ENCODE measurements at places on chromosomes 7 and 10.

DNA sequence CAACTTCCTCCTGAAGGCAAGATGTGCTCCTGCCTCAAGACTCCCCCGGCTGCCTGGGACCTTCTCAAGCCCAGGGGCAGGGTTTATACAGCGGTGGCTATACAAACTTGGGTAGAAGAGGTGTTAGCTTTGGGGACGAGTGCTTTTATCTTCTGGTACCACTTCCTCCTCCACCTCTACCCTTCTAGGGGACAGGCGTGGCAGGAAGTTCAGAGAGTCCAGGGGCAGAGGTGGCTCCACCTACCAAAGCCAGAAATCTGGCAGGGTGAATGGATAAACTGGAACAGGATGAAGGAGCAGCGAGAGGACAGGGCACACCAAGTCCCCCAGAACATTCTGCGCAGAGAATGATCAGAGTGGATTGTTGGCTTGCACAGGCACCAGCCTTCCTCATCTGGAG lies 24.0 kb upstream of the TM9SF3 start:
- no peak for DNase-seq

GRCh38 chr7:25711940-25712339 lies 440.1 kb upstream of the NFE2L3 start:
- DNase-seq: no peak

DNA sequence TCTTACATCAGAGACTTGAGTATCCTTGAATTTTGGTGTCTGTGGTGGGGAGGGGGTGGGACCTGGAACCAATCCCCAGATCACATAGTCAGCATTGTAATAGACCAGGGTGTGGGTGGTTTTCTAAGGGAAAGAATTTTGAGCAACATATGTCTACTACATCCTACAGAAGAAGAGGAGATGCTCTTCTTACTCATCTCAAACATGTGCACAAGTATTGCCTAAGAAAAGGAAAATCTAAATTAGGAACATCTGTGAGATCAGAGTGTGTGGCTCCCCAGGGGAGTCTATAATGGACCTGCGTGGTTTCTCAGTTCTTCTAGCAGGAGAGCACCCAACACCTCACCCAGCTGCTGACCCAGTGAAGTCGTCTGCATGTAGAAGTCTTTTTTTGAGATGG lies 148.8 kb downstream of the CCDC3 start:
- no peak for DNase-seq

DNA sequence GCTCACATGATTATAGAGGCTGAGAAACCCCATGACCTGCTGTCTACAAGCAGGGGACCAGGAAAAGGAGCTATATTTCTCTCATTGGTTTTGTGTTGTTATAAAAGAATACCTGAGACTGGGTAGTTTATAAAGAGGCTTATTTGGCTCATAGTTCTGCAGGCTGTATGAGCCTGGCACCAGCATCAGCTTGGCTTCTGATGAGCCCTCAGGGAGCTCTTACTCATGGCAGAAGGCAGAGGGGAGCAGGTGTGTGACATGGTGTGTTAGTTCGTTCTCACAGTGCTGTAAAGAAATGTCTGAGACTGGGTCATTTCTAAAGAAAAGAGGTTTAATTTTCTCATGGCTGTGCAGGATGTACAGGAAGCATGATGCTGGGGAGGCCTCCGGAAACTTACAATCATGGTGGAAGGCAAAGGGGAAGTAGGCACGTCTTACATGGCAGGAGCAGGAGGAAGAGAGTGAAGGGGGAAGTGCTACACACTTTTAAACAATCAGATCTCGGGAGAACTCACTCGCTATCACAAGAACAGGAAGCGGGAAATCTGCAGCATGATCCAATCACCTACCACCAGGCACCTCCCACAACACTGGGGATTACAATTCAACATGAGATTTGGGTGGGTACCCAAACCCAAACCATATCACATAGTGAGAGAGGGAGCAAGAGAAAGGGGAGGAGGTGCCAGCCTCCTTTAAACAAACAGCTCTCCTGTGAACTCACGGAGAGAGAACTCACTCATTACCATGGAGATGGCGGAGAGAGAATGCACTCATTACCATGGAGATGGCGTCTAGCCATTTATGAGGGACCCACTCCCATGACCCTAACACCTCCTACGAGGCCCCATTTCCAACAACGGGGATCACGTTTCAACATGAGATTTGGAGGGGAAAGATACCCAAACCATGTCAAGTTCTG lies 133.4 kb downstream of the JCAD start:
- no peak for DNase-seq

GRCh38 chr7:127995156-127995880 lies 35.9 kb downstream of the LRRC4 start:
- no peak for DNase-seq

DNA sequence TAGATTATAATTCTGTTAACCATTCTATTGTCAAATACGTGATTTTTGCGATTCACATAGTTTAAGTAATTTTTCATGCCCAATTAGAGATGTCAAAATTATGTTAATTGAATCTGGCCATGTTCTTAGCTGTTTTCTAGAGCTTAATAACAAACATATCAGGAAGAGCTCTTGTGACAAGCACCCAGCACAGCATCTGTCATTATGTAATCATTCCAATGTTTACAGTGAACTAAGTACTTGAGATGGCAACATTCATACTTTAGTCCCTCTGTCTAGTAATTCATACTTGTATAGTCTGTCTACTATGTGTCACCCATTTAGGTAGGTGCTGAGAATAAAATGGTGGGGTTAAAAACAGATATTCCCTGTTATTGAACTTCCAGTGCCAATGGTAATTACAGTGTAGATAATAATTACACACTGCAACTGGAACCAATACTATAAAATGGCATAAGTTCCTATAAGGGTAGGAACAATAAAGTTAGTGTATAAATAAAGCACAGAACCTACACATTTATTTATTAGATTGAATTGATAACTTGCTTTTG lies 55.2 kb downstream of the ZEB1 start:
- DNase-seq: no peak

DNA sequence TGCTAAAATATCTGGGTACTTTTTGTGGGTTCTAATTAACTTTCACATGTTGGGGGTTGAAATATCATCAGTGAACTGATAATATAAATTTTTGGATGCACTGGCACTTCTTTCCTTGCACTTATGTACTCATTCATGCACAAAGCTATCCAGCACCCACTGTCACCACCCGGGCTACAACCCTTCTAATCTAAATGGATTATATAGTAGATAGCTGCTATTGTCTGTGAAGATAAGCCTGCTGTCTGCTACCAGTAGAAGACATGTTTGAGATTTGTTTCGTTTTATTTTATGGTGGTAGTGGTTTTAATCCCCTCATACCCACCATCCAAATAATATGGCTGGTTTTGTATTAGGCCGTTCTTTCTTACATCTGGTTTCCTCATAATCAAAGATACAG lies 353.5 kb upstream of the LRGUK start:
- DNase-seq: no peak
